GM23248 (cell line): ENCODE measurements at places on chromosomes 3 and 15. TPM values are rescaled to one million over a fixed set of nuclear protein-coding genes. Genes with fewer than 3 reads are reported as not detected.
A peak's percentile ranks its signal among the peaks of the same experiment; 100 is the strongest.

The SENP8 gene
- 2.5 and 2.8 TPM in 2 replicates for total RNA-seq

The ZDHHC3 gene
- 76.2 and 89.5 TPM in 2 replicates for total RNA-seq

The LMCD1 gene
- 149 and 259 TPM in 2 replicates for total RNA-seq

The IGF1R gene
- 23.6 and 48.6 TPM in 2 replicates for total RNA-seq

The C15orf62 gene
- total RNA-seq = not detected in 2 replicates

The SLC41A3 gene
- 39.6 and 56.0 TPM in 2 replicates for total RNA-seq

DNA sequence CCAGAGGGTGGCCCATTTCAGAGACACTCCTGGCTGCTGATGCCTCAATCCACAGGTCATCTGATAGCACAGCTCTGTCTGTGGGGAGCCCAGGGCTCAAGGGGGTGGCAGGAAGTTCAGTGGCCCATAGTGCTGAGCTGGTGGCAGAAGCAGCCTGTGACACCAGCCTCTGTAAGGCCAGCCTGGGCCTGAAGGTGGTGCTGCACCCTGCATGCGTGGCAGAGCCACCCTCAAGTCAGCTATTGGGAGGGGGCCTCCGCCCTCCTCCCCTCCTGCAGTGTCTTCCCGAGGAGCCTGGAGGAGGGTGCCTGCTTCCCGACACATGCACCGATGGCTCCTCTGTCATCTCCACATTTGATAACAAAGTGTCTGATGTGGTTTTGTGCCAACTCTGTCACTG is 3.0 kb downstream of the PLA1A start:
- peak; percentile 25 for DNase-seq

DNA sequence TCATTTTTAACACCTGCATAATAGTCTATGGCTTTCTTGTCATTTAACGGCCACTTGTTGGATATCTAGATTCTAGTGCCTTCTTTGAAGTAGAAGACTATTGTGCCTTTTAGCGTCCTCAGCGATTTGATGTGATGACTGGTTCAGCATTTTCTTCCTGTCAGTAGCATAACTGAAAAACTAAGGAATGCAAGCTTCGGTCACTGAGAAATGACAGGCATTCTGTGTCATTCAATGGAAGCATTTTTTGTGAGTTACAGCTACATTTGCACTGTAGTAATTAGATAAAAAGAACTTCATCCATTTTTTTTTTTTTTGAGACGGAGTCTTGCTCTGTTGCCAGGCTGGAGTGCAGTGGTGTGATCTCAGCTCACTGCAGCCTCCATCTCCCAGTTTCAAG is 10.3 kb downstream of the NEK11 start:
- DNase-seq = no peak

- no peak for DNase-seq
These were observed 215.8 kb downstream of the RYR3 start for GRCh38 chr15:33526532-33526931.

DNA sequence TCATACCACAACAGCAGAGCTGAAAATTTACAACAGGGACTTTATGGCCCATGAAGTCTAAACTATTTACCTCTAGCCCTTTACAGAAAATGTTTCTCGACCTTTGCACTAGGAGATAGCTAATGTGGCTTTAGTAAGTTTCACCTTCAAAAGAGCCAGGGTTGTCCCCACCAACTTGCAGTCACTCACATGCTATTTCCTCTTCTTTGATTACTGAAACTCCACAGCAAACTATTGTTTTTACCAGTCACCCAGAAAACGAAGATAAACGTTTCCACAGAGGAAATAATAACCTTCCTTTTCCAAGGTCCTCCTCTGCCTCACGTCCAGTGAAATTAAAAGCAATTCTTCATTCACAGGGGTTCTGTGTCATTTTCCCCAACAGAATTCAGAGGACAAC is 48.2 kb downstream of the WWTR1 start:
- no peak for DNase-seq

DNA sequence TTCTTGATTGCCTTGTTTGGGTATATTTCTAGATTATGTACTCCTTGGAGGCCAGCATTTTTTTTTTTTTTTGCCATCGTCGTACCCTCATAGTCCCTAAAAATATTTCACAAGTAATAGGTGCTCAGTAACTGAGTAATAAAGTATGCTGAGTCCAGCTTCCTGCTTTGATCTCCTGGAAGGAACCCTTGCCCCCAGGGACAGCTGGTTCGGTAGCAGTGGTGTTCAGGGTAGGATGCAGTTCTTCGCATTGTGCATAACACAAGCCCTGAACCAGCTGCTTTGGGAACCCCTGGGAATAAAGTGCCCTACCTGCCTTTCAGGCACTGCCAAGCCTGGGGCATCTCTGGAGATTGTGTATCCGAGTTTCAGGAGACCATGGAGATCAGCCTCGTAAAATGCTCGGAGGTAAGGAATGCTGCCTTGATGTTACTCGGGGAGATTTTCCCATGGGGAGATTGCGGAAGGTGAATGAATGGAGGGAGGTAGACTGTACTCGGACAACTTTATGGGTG is 7.6 kb downstream of the MYZAP start:
- DNase-seq = no peak

- DNase-seq = peak; percentile 79
These were observed at the start of gene KY for GRCh38 chr3:134650431-134651346. Gene KY (minus strand): TSS chr3:134651022. CDS start chr3:134650960, 62 bp downstream.

DNA sequence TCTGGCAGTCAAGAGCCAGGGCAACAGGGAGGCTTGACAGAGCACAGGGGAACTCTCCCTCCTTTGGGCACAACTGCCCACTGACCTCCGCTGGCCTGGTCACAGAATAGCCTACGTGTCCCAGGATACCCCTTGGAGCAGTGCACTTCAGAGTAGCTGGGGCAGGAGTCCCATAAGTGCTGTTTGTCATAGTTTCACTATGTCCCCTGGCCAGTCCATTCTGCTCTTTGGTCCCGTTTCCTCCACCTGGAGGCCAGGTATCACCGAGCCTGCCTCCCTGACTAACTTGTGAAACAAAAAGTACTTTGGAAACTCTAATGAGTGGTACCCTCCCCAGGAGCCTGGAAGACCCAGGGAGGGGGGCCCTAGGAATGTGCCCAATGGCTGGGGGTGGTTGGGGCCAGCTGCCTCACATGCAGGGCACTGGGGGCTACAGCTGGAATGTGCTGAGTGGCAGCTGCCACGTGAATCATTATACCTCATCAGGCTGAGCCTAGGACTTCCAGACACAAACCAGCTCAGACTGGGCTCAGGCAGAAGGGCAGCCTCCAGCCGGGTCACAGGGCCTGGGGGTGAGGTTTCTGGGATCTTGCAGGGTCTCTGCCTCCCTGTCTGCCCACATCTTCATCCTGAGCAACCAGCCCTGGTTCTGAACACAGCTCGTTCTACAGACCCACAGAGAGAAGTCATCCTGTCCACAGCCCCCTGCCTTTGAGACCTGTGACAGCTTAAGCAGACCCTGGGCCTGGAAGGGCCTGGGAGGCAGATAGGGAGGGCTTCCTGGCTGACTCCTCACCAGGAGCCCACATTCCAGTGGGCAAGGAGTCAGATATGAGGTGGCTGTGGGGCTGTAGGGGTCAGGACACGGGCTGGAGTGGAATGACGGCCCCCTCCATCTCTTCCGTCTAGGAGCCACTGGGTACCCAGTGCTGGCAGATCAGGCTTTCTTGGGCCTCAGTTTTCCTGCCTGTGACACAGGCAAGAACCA is 914 bp upstream of the PTH1R start:
- DNase-seq = no peak

- DNase-seq = peak; percentile 3
These were observed 35.2 kb downstream of the PYGO1 start for GRCh38 chr15:55552926-55553325.

GRCh38 chr3:50574444-50574831 is 5.1 kb downstream of the HEMK1 start:
- no peak for DNase-seq

DNA sequence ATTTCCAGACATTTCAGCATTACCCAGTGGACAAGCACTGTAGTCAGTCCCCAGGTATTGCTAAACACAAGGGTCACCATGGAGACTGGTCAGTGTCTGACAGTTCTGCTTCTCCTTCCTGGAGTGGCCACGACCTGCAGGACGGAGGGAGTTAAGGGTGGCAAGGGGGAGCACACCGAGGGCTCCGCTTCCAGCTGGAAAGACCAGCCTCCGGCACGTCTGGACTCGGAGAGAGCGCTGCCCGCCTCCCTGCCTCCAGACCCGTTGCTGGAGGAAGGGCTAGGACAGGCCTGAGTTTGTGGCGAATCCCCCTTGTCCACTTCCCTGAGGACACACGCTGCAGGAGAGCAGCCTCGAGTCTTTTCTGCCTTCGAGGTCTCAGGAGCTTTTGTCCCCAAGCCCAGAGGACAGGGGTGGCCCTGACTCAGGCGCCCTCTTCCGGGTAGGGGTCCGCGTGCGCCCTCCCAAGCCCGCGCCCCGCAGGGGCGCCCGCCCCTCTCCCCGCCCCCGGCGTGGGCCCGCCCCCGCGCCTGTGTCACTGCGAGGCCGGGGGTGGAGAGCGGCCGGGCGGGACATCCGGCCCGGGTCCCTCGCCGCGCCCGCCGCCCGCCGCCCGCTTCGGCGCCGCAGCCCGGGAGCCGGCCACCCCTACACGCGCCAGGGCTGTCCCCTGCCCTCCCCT is at the start of gene CHST14:
Gene CHST14, plus strand, starts transcription at position 562 of the 682 bp plus-strand sequence. CDS start 230 bp downstream, outside the sequence.
- DNase-seq = peak; percentile 70

- no peak for DNase-seq
These were observed 411.0 kb downstream of the MECOM start for GRCh38 chr3:169252535-169252934.
